Activated CD4-positive, CD25-positive, alpha-beta regulatory T cell (primary cell): ENCODE measurements at places on chromosomes 13 and 19.

DNA sequence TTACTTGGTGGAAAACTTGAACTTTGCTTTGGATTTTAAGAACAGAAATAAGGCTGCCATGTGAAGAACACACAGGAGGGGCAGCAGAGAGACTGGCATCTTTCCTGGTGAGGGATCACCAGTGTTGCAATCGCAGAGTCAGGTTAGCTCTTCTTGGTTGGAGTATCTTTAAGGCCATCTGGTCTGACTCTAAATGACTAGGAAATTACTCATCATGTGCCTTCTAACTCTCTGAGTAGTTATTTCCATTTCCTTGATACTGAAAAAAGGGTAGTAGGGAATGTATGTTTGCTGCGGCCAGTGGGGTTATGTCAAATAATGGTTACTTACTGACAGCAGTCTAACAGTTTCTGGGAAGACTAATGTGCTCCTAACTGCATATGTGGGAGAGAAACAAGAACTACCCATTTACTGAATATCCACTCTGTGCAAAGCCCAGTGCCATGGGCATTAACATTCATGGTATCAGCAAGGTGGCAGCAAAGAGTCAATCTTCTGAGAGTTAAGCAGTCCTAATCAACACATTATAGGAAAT lies 122.1 kb downstream of the COG6 start:
- DNase-seq, result no peak

GRCh38 chr19:54014920-54015560 lies 23.6 kb downstream of the CACNG6 start:
- DNase-seq, result no peak

DNA sequence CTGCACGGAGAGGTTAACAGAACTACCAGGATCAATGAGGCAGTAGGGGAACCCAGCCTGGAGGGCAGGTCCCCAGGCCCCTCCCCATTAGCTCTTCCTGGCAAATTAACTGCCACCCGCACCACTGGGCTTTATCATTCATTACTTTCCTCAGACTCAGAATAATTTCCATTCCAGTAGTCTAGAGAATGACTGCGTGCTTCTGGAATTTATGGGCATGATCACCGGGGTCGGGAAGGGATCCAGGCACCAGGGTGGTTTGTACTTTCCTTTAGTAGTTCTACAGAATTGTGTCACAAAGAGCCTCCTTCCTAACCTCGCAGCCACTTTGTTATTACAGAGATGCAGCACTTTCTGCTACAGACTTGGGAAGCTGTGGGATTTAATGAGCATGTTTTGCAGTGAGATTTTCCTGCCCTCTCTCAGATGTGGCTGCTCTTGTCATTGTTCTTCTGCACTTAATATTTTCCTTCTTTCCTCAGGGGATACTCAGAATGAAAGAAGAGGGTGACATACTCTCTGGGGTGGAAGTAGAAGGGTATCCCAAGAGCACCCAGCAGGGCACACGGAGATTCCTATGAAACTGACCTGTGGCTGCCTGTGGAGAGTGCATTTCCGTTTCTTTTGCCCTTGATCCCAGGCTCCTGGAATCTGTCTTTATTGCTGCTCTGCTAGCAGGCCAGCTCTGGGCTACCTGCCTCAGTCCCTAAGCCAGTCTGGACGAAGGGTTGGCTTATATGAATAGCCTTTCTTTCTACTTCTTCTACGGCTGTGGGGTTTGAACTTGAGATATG lies 285.0 kb upstream of the SLC10A2 start:
- DNase-seq, result no peak

DNA sequence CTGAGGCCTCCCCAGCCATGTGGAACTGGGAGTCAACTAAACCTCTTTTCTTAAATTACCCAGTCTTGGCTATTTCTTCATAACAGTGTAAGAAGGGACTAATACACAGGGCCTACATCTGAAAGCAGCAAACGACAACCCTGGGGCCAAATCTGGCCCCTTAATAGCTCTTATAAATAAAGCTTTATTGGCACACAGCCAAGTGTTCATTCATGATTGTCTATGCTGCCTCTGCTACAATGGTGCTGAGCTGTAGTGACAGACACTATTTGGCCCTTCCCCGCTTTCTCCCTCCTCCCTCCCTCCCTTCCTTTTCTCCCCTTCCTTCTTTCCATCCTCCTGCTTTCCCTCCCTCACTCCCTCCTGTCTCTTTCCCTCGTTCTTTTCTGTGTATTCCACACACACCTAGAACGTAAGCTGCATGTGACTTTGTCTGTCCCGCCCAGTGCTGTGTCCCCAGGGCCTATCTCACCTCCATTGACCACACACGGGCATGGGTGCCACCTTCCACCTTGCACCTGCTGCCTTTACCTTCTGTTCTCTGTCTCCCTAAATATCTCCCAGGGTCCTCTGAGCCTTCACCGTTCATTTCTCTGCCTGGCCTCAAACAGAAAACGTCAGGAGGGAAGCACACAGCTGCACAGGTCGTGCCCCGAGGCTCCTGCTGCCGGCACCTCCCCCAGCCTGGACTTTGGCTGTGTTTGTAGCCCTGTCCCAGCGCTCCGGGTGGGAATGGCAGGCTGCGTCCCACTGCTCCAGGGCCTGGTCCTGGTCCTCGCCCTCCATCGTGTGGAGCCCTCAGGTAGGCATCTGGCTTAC lies at the start of gene PROZ:
TSS of gene PROZ (plus strand) at position 720 of the 819 bp plus-strand sequence. CDS start at position 733, 13 bp downstream.
- no peak for DNase-seq

GRCh38 chr19:44765033-44765948 lies 12.4 kb upstream of the CBLC start:
- no peak for DNase-seq

DNA sequence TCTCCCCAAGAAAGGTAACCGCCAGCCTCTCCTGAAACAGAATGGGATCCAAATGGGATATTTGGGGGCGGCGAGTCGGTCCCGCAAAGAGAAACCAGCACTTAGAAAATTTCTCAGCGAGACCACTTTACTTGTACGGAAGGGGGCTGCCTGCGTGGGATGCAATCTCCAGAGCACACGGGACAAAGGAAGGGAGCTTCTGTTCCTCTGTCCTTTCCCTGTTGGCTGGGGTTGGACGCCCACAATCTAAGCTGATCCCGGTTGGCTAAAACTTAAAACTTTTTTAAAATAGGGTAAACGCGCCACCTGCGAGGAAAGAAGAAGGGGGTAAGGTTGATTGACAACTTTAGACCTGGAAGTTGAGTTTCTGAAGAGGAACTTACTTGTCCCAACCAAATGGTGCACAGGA lies 826 bp upstream of the BSG start:
- no peak for DNase-seq

GRCh38 chr13:43166644-43167457 lies 143.5 kb downstream of the DNAJC15 start:
- DNase-seq, result no peak

DNA sequence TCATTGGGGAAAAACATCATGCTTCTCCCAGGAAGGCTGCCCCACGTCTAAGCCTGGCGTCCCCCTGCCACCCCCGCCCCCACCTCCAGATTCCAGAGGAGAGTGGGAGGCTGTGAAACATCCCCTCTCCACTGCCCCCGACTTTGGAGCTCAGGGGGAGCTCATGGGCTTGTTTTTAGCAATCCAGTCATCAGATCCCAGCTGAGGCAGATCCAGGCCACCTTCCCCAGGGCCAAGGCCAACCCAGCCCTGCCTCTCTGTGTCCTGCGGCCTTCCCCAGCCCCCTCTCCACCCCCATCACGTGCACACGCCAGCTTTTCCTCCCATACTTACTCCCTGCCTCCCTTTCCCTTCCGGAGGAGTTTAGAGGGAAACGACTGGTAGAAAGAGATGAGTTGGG lies 38.8 kb downstream of the SHISA2 start:
- no peak for DNase-seq

DNA sequence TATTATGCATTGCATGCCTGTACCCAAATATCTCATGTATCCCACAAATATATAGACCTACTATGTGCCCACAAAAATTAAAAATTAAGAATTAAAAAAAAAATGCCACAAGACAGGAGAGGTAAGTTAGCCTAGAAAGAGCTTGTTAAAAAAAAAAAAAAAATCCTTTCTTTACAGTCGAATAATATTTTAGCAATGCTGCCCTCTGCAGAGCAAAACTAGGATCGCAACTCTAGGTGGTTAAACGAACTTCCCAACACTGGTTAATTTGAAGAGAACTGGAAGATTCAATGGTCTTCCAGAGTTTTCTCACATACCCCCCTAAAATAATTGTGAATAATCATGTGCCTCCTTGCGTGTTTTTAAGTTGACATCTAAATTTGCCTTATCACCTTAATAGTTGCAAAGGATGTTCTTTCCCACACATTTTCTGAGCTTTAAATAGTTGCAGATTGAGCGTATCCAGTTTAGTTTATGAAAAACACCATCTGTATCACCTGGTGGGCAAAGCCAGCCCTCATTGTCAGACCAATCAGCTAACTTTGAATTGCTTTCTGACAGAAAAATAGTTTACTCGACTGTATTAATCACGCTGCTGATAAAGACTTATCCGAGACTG lies 47.4 kb upstream of the RCBTB2 start:
- DNase-seq, result peak; percentile 67

GRCh38 chr19:7883105-7883504 lies 5.2 kb upstream of the LRRC8E start:
- no peak for DNase-seq

DNA sequence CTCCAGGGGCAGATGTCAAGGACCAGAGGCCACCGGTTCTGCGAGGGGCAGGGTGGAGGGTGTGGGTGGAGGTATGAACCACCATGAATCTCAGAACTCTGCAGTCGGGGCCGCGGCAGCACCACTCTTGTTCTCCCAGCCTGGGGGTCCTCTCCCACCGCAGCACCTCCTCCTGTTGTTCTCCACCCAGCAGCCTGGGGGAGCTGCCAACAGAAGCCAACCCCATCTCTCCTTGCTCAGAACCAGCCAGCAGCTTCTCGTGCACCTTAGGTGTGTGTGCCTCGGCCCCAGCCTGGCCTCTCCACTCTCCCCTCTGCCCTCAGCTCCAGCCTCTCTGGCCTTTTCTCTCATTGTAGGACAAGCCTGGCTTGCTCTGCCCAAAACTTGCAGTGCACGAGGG lies 31.9 kb upstream of the CCNE1 start:
- DNase-seq, result no peak

DNA sequence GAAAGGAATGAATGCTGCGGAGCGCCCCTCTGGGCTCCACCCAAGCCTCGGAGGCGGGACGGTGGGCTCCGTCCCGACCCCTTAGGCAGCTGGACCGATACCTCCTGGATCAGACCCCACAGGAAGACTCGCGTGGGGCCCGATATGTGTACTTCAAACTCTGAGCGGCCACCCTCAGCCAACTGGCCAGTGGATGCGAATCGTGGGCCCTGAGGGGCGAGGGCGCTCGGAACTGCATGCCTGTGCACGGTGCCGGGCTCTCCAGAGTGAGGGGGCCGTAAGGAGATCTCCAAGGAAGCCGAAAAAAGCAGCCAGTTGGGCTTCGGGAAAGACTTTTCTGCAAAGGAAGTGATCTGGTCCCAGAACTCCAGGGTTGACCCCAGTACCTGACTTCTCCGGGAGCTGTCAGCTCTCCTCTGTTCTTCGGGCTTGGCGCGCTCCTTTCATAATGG lies 8.6 kb downstream of the PDX1 start:
- DNase-seq, result no peak

DNA sequence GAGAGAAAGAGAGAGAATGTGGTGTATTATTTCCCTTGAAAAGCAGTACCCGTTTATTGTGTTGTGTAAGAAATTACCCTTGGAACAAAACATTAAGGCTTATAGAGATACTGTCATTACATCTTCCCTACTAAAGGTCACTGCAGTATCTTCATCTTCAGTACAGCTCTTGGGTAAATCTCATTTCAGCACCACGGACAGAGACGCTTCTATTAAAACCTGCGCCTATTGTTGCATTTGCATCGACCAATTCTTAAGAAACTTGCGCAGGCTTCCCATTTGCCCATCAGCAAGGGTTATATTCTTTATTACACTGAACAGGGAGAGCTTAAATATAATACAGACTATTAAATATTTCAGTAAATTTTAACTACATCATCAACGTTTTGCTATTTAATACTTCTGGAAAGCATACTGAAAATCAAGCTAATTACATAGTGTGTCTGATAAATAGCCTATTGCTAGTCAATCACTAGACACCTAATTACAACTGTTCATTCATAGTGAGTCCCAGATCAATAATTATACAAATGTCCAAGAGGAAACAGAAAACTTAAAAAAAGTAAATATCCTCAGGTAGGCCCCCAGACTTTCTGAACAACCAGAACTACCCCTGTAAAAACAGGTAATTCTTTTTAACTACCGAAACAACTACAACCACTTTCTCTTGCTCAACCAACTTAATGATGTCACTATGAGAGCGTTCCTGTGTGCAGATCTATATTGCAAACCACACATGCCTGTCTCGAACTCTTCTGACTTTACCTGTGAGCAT lies 350.6 kb downstream of the LIG4 start:
- DNase-seq, result no peak

GRCh38 chr19:37197768-37198167 lies 12.6 kb downstream of the ZNF585B start:
- no peak for DNase-seq

DNA sequence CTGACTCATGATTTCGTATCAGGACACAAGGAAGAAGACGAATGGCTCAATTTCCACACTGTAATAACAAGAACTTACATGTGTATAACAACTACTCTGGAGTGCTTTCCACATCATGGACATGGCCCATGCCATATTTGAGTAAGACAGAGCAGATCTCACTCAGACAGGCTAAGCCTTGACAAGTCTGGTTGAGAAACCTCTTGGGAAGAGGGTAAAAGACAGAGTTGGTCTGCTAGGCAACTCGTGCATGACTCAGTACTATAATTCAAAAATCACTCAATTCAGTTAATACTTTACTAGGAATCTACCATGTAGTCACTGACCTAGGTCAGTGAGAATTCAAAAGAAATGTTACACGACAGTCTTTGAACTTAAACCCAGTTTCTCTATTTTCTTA lies 5.7 kb upstream of the THSD1 start:
- DNase-seq, result no peak

DNA sequence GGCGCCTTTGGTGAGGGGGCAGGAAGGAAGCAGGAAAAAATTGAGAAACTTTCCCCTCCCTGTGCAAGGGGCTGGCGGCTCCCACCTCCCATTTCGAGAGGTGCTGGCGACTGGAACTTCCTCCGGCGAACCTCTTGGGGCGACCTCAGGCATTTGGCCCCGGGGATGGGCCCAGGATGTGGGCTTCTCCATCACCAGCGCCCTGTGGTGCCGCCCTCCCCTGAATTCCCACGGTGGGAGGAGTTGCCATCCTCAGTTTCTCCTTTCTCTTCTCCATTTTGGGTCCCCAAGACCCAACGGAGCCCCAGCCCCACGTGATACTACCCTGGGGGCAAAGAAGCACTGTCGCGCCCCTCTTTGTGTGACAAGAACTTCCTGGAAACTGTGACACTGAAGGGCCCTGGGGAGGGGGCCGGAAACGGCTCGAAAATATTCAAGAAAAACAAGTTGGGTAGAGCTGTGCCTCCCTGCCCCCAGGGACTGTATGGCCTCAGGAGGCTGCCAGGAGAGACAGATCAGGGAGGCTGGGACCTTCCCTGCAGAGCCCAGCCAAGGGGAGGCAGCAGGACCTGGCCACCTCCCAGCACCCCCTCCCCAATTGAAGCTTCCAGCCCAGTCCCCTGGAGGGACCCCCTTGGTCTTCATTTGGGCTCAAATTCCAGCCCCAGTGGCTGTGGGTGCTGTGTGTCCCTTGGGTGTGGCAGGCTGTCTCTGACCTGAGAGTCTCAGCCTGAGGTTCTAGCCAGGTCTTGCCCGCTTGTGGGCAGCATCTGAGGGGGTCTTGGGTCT lies 16.2 kb upstream of the AP1M2 start:
- DNase-seq, result peak; percentile 52
